Activated CD4-positive, CD25-positive, alpha-beta regulatory T cell treated with anti-CD3 and anti-CD28 coated beads, Interleukin-2, amount 50 U/mL, for 72 hours (primary cell): ENCODE measurements at places on chromosomes 11 and 22.

DNA sequence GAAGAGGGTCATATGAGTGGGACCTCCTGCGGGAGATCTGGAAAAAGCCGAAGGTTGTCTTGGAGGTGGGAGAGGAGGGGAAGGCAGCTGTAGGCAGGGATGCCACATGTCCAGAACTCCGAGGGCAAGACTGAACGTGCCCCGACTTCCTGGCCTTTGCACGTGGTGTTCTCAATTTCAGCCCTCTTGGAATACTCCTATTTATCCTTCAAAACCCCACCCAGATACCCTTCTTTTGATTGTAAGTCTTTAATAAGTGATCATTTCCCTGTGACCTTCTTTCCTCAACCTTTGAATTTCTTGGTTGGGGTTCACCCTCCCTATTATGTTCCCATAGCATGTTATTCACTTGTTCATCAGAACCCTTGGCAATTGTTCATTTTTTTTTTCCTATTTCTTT is 95.3 kb upstream of the CRYBB3 start:
- no peak for DNase-seq

GRCh38 chr11:117772360-117772759 is 24.7 kb downstream of the DSCAML1 start:
- DNase-seq = no peak

- DNase-seq = no peak
Observed at GRCh38 chr11:14411818-14412217, 52.8 kb upstream of the RRAS2 start.

GRCh38 chr11:116439361-116439677 is 333.5 kb downstream of the BUD13 start:
- DNase-seq = no peak

- DNase-seq = peak; percentile 45
Observed at GRCh38 chr11:76209375-76209972, 3.2 kb upstream of the WNT11 start.

- no peak for DNase-seq
Observed at GRCh38 chr11:39192671-39193070, 2266.8 kb downstream of the LRRC4C start.

- DNase-seq = no peak
Observed at GRCh38 chr11:100831929-100832494, 144.9 kb downstream of the ARHGAP42 start.

DNA sequence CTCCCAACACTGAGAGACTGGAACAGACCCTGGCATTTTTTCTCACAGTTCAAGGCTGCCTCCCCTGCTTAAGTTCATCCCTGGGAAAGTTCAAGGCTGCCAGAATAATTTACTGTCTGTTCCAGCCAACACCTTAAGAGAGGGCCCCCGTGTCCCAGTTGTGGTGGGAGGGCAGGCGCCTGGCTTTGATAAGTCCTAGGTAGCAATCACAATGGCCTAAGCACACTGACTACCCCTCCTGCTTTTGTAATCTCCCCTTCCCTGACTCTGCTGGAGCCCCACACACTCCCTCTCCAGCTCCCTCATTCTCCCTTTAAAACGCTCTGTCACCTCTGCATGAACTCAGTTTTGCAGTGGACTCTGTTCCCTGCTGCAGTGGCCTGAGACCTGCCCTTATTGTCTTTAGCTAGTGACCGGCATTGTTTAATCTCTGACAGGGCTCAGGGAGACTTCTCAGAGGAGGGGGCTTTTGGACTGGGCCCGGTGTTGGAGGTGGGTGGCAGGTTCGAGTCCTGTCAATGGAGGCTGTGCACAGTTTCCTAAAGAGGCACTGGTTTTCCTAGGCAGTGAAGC is 507.2 kb downstream of the TBC1D22A start:
- no peak for DNase-seq

DNA sequence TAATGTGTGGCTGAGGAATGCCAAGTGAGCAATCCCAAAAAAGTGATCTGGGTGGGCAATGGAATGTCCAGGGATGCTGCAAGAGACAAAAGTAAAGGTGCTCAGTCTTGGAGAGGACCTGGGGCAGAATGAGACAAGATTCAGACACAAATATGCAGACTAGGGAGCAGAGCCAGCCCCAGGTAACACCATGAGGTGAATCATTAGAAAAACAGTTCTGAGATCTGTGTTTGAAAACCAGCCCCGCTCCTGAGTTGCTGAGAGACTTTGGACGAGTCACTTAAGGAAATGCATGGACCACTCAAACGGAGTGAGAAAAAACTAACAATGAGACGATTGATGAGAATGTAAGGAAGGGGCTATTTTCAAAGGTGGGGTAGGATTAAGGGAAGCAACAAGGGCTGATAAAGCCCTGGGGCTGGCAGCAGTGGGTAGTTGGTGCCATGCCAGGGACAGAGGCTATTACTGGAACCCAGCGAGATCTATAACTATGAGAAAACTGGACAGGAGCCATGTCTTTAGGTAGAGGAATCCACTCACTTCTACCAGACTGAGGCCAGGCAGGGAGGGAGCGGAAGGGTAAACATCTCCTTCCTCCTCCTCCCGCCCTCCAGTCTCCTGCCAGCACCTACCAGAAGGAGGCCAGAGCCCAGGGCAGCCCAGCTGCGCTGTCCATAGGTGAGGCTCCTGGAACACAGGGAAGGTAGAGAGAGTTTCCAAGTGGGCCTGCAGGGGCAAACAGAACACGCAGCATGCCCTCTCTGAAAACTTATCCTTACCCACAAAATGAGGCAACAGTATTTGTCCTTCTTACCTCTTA is 130.4 kb upstream of the TEAD1 start:
- no peak for DNase-seq

DNA sequence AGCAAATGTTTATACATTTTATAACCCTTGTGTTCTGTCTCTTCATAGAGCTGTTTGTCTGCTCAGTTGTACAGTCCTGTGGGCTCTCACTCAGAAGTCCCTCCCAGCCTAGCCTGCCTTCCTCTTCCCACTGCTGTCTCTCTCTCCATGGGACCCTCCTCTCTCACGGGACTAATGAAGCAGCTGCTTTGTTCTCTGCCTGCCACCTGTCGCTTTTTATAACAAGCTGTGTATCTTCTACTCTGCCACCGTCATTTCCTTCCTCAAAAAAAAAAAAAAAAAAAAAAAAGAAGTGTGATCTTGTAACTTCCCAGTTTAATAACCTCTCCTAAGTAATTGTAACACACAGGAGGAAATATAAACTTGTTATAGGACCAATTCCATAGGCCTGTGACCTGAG is 92.2 kb upstream of the ALKBH3 start:
- no peak for DNase-seq

GRCh38 chr11:114129142-114129541 is 69.6 kb downstream of the ZBTB16 start:
- DNase-seq = no peak
